ENCODE measurements at places on chromosomes 2 and 18. TPM values are rescaled to one million over a fixed set of nuclear protein-coding genes. Genes with fewer than 3 reads are reported as not detected.

Gene COL5A2
- total RNA-seq = 0.39 TPM

Gene USP37
- total RNA-seq = 32.4 TPM

Gene PER2
- 20.4 TPM for total RNA-seq

Gene C2orf80
- not detected for total RNA-seq

Gene IL18R1
- not detected for total RNA-seq

Gene PRSS56
- not detected for total RNA-seq

Gene LIMS4
- 0.57 TPM for total RNA-seq

Gene FRZB
- total RNA-seq = not detected

Gene ITPRIPL1
- 8.1 TPM for total RNA-seq

- no peak for DNase-seq
These were observed 18.6 kb downstream of the GLI2 start for GRCh38 chr2:120754067-120754960.

DNA sequence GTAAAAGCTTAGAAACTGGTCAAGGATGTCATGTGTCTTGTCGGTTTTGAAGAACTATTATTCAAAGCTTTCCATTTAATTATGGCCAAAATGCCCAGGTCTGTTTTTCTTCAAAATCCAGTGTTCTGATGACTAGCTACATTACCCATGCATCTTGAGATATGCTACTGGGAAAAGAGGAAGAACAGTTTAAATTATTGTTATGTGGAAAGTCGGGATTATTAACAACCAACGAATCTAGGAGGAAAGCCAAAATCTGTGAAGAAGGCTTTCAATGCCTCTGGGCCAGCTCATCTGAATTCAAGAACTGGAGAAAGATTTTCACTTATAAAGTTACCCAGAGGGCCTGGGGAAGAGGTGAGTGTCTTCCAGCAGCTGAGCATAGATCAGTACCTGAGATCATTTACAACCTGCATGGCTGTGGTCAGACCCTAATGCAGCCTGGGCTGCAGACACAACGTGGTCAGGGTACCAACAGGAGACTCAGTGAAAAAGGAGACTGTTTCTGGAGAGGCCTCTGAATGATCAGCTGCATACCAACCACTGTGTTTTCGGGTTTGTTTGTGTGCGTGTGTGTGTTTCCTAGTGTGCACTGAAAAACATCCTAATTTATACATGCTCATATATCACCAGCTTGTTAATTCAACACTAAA lies 308.5 kb downstream of the NRXN1 start:
- no peak for DNase-seq

DNA sequence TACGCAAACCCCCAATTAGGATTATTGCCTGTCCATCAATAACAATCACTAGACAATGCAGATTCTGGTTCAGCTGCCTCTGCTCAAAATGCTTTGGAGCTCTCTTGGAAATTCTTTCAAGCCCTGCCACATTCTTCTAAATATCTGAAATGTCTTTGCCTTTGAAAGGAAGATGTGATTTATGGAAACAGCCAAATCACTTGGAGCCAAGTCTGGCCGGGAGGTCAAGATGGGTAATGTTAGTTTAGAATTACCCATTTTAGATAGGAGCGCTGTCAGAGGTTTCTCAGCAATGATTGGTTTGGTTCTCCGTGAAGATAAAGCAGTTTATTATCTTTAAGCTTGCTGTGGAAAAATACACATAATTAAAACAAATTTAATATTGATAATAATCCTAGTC lies 306.7 kb downstream of the SETBP1 start:
- no peak for DNase-seq

GRCh38 chr2:229425598-229425997 lies 154.5 kb upstream of the PID1 start:
- no peak for DNase-seq

- DNase-seq = no peak
These were observed 125.3 kb downstream of the TCF4 start for GRCh38 chr18:55462652-55463051.

GRCh38 chr2:15911686-15912085 lies 28.7 kb upstream of the MYCN start:
- DNase-seq = no peak

DNA sequence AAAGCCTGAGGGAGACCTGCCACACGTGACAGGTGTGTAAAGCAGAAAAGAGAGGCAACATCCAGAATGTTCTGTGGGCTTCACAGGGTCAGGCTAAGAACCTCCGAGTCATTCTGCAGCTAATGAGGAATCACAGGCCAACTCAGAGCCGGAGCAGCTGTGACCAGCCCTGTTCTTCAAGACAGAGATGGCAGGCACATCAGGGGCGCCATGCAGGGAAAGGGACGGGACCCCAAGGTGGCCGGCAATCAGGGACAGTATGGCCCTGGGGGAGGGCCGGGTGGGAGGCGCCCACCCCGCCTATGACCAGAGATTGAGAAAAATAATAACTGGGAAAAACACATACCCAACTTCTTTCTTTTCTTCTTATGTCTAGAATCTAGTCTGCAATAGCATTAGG lies 316.7 kb upstream of the SALL3 start:
- no peak for DNase-seq

DNA sequence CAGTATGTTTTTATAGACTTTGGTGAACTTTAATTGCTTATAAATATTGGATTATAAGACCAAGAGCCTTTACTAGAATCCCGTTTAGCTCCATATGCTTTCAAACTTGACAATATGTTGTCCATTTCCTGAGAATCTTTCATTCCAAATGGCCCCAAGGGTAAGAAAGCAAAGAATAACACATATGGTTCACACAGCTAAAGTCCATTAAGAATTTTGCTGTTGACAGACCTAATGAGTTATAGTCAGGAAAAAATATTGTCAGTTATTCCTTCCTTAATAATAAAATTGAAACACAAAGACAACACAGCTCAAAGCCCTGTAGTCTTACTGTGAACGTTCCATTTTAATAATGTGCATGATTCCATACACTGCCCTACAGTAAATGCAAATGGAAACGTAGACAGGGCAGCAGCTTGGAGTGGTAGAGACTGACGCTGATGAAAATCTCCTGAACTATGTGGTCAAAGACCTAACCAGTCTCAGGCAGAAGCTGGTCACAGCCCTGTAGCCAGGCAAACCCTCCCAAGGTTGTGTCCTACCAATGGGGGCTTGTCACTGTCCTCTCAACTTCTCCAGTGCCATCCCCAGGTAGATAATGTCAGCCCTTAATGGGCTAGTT lies 49.0 kb upstream of the ATIC start:
- no peak for DNase-seq

DNA sequence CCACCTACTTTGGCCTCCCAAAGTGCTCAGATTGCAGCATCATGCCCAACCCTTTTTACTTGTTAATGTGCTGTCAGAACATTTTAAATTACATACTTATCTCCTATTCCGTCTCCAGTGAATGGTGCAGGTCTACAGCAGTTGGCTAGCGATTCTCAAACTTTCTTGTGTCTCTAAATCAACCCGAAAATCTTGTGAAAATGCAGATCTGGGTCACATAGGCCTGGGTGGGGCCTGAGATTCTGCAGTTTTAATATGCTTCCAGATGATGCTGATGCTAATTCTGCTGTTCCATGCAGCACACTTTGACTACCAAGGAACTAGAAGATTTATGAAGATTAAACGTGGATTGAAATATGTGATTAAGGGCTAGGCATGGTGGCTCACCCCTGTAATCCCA lies 14.8 kb upstream of the ACSL3 start:
- no peak for DNase-seq

- no peak for DNase-seq
These were observed 145.8 kb downstream of the AKAIN1 start for GRCh38 chr18:5051207-5051606.

DNA sequence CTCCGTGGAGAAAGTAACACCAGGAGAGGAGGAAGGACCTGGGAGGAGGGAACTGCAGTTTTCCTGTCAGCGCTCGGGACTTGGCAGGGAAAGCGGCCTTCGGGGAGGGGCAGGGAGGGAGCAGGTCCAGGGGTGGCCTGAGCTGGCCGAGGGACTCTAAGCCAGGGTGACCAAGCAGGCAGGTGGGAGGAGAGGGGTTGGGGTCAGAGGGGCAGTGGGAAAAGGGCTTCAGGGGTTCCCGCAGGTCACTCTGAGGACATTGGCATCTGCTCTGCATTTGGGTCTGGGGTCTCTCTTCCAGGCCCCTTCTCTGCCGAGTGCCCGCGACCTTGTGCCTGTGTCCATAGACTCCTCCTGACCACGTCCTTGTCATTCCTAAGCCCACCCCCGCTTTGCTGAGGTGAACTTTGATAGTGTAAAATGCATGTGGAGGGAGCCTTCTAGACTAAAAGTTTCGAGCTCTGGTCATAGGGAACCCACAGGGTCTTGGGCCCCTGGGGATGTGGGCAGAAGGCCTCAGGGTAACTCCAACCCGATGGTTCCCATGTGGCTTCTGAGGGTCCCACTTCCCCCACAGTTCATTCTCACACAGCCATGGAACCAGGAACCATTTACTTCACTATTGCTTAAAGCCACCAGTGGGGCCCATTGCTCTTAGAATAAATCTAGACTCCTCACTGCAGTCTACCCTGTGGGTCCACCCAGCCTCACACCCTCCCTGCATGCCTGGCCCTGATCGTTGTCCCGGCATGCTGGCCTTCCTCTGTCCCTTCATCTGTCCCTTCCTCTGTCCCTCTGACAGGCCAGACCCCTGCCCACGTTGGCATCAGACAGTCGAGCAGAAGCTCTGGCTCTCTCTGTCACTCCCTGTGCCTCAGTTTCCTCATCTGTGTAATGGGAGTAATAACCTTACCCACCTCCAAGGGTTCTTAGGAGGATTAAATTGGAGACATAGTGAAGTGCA lies 229.2 kb downstream of the SEPTIN10 start:
- no peak for DNase-seq

DNA sequence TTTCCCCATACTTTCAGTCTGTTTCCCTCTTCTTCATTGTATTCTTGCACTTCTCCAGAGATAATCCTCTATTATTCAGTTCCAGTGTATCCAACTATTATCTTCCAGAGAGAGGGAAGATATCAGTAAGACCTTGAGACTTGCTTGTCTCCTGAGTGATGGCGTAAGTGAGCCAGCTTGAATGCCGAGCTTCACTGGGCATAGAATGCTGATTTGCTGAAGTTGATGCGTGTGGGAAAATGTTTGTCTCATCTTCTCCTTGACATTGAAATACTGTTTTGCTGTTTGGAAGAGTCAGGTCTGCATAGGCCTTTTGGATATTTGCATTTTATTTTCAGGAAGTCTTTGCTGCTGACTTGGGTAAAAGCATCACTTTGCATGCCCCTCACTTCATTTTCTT lies 41.1 kb upstream of the MGAT5 start:
- DNase-seq = no peak

GRCh38 chr2:111030260-111030891 lies 90.3 kb upstream of the BCL2L11 start:
- DNase-seq = no peak

DNA sequence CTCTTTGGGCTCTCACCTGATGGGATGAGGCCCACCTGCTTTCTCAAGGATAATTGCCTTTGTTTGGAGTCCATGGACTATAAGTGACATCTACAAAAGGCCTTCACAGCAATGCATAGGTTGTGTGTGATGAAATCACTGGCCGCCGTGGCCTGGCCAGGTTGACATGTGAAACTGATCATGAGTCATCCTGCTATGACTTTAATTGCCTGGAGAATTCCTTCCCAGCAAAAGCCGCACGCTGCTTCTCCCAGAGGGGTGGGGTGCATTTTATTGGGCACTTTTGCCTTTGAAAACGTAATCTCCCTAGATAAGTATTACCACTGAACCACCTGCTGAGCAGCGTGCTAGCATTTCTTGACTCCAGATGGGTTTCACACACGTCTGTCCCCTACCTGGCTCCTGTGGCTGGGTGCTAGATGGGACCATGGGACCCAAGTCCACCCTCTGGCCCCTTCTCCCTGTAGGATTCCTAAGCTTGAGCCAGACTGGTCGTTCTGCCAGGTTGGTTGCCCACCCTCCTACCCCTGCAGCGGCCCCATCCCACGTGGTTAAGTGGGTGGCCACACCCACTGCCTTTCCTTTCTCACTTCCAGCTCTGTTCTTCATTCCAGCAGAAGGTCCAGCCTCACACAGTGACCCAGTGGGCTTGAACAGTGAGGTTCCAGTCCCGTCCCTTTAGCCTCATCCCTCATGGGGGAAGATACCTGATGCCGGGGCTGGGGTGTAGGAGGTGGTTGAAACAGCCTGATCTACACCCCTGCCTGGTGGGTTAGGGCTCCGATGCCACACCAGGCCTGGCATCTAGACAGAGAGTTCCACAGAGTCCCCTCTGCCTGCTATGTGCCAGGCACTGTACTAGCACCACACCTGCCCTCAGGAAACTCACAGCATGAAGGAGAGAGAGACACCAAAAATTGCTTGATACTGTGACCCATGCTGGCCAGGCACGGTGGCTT lies 89.6 kb downstream of the GBX2 start:
- no peak for DNase-seq

DNA sequence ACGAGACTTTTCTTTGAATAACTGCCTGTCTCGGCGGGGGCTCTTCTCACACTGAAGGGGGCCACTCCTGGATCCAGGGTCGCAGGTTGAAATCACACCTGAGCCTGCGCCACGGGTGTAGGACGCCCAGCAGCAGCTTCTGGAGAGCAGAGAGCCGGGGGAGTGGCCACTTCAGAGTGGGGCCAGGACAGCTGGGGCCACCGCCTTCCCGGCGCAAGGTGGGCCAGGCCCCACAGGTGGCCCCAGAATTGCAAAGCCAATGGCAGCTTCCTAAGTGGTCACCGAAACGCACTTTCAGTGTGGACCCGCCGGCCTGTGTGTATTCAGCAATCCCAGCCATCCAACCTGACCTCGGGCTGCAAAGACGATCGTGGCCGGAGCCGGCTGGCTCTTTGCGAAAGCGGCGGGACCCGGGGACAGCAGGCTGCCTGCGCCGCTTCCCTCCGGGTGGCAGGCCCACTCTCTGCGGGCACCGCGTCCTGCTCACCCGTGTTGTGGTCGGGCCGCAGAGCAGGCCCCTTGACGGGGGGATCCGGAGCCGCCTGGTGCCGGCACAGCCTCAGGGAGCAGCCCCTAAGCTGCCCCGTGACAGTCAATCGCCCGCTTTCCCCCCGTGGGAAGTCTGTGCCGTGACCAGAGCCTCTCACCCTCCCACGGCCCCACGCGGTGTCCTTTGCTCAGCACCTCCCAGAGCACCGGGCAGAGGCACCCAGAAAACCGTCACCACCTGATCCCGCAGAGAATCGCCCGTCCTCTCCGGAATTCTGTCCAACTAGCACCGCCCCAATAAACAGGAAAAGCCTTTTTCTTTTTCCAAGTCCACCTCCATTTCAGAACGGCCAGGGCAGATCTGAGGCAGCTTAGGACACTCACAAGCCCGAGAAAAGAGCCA lies 144.7 kb downstream of the ZNF516 start:
- no peak for DNase-seq

GRCh38 chr2:9145752-9146430 lies 60.7 kb upstream of the ASAP2 start:
- no peak for DNase-seq

DNA sequence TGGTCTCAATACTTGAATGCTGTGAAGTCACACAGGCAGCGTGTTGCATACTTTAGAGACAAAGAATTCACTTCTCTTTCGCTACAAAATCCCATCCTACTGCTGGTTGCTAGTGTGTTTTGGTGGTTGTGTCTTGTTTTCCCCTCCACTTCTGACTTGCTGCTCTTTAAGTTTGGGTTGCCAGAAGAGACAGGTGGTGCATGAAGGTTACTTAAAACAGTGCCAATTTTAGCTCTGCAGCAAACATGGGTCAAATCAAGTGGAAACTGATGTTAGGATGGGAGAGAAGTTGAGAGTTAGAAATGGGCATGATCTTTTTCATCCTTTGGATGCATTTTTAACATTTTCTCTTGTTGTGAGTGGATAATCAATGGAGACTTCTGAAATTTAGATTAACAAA lies 136.2 kb upstream of the KCNH7 start:
- no peak for DNase-seq
